ENCODE measurements at places on chromosomes 4 and X. TPM values are rescaled to one million over a fixed set of nuclear protein-coding genes. Genes with fewer than 3 reads are reported as not detected.

TMEM154 gene
- 5.6 TPM for total RNA-seq

RBM46 gene
- 0.10 TPM for total RNA-seq

SPANXC gene
- total RNA-seq: not detected

ASB5 gene
- total RNA-seq: not detected

REPS2 gene
- total RNA-seq: 1.6 TPM

ASIC5 gene
- not detected for total RNA-seq

Measured in vein endothelial cell (primary cell).